ENCODE measurements at places on chromosomes 7 and 10.

- DNase-seq = no peak
Measured at GRCh38 chr10:6270951-6271350, 68.2 kb downstream of the PFKFB3 start.

DNA sequence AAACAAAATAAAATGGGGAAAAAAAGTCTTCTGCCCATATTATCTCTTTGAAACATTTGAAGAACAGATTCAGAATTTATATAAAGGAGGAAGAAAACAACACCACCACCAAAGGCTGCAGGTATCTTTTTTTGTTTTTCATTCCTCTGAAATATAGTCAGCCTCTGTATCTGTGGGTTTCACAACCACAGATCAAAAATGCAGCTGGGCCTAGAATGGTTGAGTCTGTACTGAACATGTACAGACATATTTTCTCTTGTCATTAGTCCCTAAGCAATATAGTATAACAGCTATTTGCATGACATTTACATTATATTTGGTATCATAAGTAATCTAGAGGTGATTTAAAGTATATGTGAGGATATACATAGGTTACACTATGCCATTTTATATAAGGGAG lies 559.7 kb upstream of the LRRN3 start:
- no peak for DNase-seq

DNA sequence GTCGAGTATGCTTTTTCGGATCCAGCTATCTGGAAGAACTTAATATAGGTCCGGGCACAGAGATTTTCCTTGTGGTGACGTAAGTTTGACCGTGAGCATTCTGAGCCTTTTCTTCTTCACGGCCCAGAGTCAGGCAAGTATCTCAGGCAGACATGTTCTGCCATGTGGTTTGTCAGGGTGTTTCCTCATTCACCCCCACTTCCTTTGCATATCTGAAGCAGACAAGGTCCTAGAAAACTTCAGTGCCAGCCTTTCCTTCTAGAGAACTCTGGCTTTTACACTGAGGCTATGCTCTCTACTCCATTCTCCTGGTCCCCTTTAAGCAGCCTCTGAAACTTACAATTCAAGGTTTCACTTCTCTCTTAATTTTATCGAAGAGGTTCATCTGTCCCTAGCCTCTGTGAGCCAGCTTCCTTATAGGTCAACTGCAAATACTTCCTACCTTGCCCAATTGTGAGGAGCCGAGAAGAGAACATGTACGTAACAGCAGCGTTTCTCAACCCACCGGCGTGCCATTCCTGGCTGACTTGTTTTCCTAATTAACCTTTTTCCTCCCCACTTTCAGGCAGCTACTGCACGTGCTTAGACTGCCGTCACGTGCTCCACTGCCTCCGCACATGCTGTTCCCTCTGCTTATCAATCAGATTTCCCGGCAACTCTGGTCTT lies 47.3 kb downstream of the CDCA7L start:
- no peak for DNase-seq

DNA sequence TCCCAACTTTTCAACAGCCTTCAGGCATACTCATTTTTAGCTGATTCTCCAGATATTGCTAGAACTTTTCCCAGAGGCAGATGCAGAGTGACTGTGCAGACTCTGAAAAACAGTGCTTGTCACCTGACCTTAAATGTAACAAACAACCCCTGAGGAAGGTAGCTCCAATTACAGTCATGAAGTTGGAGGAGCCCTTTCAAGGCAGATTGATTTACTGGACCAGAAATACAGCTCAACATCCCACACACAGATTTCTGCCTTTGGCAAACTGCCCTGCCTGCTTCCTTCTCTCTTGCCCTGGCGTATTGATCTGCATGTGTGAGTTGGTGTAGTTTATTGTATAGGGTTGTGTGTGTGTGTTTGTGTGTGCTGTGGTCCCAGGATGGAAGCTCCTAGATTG lies 38.5 kb downstream of the PYROXD2 start:
- no peak for DNase-seq

DNA sequence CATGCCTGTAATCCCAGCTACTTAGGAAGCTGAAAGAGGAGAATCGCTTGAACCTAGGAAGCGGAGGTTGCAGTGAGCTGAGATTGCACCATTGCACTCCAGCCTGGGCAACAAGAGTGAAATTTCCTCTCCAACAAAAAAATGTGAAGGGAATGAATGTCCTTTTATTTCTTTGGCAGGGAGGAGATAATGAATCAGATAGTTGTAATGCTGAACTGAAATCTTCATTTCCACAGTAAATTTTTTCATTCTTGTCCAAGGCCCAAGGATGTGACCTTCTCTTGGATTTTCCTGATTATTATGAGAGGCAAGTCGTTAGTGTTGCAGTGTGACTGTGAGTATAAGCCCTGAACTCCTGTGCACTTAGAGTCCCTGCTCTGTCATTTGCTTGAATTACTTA lies 13.6 kb downstream of the STAMBPL1 start:
- peak; percentile 61 for DNase-seq

DNA sequence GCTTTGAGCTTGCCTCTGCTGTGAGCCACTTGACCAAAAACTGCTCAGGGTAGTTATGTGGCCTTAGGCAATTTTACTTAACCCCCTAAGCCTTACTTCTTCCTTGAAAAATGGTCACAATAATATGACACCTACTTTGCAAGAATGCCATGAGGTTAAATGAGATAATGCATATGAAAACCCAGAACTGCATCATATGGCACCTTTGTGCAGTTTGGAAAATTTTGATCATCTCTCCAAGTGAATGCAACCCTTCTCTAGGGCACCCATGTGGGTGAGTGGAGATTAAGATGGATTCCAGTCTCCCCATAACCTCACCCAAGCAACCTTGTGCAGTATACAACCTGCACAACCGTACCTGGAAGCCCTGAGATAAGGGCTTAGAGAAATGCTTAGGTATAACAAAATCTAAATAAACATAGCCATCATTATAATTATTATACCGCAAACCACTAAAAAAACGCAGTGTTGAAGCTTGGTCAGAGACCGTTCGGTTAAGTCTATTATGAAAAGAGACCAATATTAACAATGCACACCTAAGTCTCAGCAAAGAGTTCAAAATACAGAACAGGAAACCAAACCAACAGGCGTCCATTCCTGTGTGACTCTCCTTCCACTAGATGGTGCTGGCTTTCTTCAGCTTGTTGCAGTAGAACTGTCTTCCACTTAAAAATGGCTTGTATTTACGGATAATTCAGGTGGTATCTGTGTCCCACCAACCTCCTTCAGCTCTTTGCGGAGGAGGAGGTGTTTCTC lies 21.0 kb upstream of the ASB15 start:
- DNase-seq = peak; percentile 54

GRCh38 chr10:100529475-100530298 lies at the start of gene NDUFB8:
NDUFB8 (minus strand) TSS chr10:100529871; CDS start chr10:100529851, 20 bp downstream.
- DNase-seq = peak; percentile 75

DNA sequence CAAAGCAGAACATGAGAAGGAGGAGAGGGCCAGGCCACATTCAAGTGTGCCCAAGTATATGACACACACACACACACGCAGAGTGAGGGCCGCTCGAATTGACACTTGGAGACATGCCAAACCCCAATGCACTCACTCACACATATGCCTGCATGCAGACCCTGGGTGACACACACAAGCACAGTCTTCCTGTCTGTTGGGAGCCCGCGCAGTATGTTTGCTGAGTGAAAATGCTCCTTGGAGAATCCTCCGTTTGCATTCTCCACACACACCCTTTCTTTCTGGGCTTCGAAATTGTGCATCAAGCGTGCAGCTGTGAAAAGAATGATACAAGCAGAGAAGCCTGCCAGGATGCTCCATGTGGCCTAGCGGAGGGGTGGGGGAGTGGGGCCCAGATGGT lies 120.9 kb downstream of the PLXNA4 start:
- no peak for DNase-seq

- DNase-seq = peak; percentile 92
Measured at GRCh38 chr10:57696641-57697040, 571.1 kb downstream of the IPMK start.

DNA sequence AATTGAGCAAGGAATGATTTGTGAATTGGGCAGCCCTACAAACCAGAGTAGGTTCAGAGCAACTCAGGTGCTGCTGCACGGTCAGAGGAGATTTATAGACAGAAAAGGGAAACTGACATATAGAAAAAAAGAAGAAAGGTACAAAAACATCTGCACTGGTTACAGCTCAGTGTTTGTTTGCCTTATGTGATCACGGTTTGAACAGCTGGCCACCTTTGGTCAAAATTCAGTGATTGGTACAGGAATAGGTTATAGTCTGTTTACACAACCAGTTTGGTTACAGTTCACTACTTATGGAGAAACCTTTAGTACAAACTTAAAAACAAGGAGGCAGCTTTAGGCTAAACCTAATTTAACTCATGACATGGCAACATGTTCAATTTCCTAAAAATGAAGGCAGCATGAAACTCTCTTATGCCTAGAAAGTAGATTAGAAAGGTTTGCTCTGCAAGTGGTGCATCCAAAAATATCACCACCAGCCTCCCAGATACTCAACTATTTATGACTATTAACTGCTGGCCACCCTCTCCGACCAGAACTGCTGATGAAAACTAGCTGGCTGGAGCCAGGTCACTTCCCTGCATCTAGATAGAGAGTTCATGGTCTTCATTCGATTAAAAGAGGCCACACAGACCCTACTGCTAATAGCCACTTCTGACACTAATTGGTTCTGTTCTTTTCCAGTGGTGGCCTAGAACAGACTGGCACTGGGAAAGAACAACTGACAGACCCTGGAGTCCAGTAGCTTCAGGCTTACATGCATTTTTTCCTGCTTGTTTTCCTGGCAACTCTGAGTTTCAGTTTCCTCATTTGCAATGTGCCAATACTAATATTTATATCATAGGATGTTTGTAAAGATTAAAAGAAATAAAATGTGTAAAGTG lies 548.0 kb downstream of the CCSER2 start:
- DNase-seq = no peak

GRCh38 chr7:84022684-84023308 lies 171.8 kb downstream of the SEMA3A start:
- no peak for DNase-seq

DNA sequence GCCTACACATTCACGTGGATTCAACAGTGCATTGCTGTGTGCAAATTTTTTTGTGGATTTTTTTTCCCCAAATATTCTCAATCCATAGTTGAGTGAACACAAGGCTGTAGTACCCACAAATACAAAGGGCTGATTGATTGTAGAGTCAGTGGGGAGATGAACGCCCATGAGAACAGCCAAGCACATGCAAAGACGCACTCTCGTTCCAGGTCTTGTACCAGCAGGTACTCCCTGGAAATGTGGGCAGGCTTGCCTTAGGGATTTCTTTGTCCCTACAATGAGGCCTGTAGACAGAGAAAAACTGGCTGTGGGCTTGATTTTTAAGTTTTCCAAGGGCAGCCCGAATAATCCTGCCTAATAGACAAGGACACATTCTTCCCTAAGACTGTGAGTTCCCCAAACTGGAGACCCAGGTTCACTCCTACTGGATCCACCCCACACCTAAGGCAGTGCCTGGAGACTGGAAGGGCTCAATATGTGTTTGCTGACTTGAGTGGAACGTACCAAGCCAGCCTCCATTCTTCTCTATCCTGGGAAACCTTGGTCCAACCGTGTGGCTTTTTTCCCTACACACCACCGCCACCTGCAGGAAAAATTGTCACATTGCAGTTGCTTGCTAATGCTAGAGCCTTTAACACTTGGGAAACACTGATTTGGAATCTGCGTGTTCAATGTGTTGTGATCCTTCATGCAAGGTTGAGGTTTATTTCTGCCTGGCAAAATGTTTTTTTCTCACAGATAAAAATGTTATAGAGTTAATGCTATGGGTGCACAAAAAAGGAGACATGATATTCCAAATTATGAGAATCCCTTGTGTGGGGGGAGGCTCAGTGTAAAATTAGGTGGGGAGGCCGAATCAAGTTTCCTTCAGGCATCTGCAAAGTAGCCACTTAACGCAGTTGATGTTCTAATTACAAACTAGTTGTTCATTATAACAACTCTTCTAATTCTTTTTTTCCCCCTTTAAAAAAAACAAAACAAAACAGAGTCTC lies 49.3 kb downstream of the PPP1R17 start:
- peak; percentile 41 for DNase-seq

- no peak for DNase-seq
Measured at GRCh38 chr7:7512861-7513597, 22.6 kb downstream of the COL28A1 start.

- peak; percentile 70 for DNase-seq
Measured at GRCh38 chr7:121107923-121108498, 119.5 kb downstream of the CPED1 start.

GRCh38 chr7:25617214-25617613 lies 388.9 kb upstream of the NPVF start:
- DNase-seq = no peak

DNA sequence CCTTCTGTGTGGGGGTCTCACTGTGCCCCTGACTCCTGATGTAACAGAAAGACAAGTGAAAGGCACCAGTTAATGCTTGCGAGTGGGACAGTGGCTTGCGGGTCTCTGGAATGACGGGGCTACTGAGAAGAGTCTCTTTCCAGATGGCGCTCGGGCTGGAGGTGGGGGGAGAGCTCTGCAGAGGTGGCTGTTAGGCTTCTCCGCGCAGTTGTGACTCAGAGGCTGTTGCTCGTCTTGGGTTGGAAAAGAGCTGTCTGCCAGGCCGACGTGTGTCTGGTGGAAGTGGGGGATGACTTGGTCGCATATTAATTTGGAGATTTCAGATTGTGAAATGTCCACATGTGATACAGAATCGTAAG lies 27.9 kb upstream of the SH2B2 start:
- no peak for DNase-seq
